Uterine smooth muscle cell (primary cell): ENCODE measurements at places on chromosomes 4 and X. TPM values are rescaled to one million over a fixed set of nuclear protein-coding genes. Genes with fewer than 3 reads are reported as not detected.

Gene CFAP299
- 1.7 and 2.0 TPM in 2 replicates for total RNA-seq

Gene GRIA3
- total RNA-seq: 5.1 and 15.0 TPM in 2 replicates

Gene TEX13B
- 0.12 TPM in 1 of 2 replicates, not detected in the other for total RNA-seq

Gene EMD
- total RNA-seq: 17.1 and 20.6 TPM in 2 replicates

Gene TXK
- not detected in 2 replicates for total RNA-seq

Gene CXorf38
- total RNA-seq: 10.7 and 12.8 TPM in 2 replicates

Gene PWWP3B
- 13.3 and 35.0 TPM in 2 replicates for total RNA-seq
